ENCODE measurements at places on chromosomes 11 and 22.

GRCh38 chr11:34601085-34601444, 19.8 kb upstream of the EHF start:
- DNase-seq, result no peak

GRCh38 chr11:41382927-41383326, 76.5 kb downstream of the LRRC4C start:
- no peak for DNase-seq

DNA sequence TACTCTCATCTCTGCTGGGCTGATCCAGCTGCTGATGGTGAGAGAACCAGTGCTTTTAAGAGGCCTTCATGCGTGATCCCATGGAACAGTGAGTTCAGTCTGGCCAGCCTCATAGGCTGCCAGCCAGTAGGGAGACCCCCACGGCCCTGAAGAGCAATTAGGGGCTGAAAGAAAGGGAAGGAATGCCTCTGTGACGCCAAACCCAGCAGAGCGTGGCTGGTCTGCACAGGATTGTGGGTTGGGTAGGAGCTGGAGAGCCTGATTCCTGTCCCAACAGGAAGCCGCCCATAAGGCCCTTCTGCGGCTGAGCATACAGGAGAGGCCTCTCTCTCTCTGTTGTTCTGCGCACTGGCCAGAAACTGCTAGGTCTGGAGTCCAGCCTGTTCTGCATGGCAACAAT, 181.5 kb upstream of the E2F8 start:
- DNase-seq, result peak; percentile 78

DNA sequence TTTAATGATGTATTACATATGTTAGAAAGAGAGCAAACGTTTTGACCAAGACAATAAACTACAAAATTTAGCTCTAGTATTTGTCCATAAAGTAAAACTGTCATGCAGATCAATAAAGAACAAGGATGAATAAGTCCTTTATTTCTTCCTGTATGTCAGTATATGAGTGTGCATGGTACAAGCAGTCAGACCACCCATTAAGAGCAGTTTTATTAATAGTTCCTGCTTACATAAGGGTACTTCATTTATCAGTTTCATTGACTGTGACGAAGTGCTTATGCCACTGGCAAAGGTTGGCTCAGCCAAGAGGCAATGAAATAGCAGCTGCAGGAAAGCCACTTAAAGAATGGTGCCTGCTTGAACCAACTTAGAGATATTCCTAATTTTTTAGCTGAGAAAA, 913.0 kb upstream of the CNTN5 start:
- no peak for DNase-seq

GRCh38 chr22:24208012-24208749, 26.9 kb downstream of the SUSD2 start:
- no peak for DNase-seq
